Stimulated activated CD4-positive, alpha-beta T cell treated with anti-CD3 and anti-CD28 coated beads, Interleukin-1b, Interleukin-23, amount 100 ng/mL, for 4 hours (primary cell): ENCODE measurements at places on chromosomes 12 and 14.

DNA sequence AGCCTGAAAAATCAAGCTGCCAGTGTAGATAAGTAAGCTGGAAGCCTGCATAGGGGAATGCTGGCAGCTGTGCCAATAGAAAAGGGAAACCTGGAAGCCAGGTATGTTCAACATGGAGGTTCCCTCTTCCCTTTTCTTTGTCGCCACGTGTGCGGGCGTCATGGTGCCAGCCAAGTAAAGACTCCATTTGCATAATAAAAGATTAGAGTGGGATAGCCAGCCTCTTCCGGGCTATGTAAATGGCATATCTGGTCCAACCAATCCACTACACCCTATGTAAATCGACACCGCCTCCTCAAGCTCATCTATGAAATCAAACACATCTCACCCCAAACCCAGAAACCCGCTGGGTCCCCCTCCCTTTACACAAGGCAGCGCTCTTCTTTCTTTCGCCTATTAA is 5.6 kb upstream of the ADGRD1 start:
- DNase-seq = no peak

DNA sequence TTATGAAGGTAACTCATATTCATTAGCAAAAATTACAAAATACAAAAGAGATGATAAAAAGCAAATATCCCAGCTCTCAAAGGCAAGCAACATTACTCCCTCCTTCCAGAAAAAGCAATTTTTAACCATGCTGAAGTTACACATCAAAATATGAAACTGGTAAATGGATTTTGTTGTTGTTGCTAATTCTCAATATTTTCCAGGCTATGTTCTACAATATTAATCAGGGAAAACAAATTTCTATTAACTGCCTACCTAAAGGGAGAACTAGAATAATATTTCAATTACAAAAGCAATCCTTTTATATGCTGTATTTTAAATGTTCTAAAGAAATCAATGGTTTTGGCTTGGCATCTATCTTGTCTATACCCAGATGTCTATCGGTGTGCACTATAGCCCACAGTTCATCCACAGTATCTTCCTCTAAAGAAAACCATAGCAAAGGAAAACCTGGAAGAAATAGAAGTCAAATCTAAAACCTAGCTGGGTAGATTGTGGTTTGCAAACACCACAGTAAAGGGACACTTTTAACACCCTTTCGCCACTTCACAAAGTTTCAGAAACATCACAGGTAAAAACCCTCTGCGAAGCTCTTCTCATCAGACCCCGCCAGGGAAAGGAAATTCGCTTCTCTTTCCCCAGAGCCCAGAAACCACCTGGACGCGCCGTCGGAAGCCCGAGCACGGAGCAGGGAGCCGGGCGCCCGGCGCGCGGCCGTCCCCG is 32.0 kb downstream of the TC2N start:
- no peak for DNase-seq

- DNase-seq = no peak
These were observed 938 bp upstream of the SLC25A29 start for GRCh38 chr14:100306998-100307765.

- DNase-seq = no peak
These were observed 5.6 kb downstream of the FBXO33 start for GRCh38 chr14:39426605-39427004.

GRCh38 chr14:55721353-55721752 is 141.3 kb downstream of the KTN1 start:
- DNase-seq = no peak

GRCh38 chr14:88831284-88831683 is 6.8 kb downstream of the TTC8 start:
- DNase-seq = no peak

- DNase-seq = no peak
These were observed 113.9 kb upstream of the DYRK2 start for GRCh38 chr12:67534681-67535080.

DNA sequence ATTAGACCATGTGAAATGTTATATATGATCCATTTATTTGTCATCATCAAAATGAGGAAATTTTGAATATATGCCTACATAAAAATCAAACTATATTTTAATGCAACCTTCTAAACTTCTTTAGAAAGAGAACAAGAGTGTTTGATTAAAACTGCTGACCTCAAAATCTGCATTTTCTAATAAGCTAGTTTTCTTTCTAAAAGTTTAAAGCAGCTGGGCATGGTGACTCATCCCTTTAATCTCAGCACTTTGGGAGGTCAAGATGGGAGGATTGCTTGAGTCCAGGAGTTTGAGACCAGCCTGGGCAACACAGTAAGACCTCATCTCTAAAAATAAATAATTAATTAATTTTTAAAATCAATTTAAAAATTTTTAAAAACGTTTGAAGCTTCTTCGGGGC is 36.2 kb downstream of the GNPTAB start:
- DNase-seq = no peak

- DNase-seq = no peak
These were observed 133.2 kb downstream of the ALX1 start for GRCh38 chr12:85413266-85413665.

- no peak for DNase-seq
These were observed 1187.3 kb upstream of the SEL1L start for GRCh38 chr14:82720946-82721345.

GRCh38 chr12:87822923-87823322 is 206.3 kb downstream of the C12orf50 start:
- no peak for DNase-seq

GRCh38 chr14:75295061-75295461 is 16.4 kb downstream of the FOS start:
- no peak for DNase-seq

GRCh38 chr12:133233993-133234564 is 1.6 kb downstream of the ANHX start:
- no peak for DNase-seq

DNA sequence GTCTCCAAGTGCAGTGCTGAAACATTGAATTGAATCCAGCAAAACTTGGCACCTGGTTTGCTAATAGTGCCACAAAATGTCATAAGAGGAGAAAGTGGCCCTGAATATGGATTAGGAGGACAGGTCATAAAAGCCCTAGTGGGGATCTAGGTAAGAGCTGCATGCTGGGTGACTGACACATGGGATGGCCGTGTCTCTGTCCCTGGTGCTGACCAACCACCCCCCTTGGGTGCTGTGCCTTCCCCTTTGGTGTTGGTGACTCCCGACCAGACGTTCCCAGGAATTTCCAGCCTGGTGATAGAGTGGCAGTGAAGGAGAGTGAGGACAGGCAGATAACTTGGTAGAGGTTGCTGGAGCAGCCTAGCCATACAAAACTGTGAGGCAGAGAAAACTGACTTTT is 142.8 kb downstream of the VRK1 start:
- DNase-seq = no peak

DNA sequence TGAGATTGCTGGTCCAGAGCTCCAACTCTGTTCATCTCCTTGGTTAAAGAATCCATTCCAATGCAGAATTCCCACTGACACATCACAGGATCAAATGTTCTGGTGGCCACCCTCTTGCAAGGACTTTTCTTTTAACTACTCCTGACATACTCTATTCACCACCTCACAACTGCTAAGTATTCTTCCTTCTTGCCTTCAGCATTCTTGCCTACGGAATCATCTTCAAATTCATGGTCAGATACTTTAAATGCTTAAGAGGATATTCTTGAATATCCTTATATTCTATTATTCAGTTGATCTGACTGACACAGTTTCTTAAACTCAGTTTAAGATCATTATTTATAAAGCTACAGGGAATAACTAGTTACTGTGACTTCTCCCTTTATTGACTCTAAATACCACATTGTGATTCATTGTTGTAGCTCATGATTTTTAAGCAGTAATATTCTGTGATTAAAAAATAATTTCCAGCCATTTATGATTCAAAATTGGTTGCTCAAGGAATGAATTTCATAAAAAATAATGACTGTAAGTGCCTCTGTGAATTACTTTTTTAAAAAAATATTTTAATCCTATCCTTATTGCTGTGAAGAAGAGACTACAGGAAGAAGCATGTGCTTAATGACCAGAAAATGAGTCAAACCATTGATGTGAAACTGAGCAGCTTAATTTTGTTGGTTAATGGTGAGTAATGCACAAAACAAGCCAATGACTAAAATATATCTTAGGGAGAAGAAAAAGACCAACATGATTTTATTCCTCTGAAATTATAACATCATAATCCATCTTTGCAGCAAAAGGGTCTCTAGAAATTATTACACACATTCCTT is 207.1 kb downstream of the PIK3C2G start:
- DNase-seq = no peak

DNA sequence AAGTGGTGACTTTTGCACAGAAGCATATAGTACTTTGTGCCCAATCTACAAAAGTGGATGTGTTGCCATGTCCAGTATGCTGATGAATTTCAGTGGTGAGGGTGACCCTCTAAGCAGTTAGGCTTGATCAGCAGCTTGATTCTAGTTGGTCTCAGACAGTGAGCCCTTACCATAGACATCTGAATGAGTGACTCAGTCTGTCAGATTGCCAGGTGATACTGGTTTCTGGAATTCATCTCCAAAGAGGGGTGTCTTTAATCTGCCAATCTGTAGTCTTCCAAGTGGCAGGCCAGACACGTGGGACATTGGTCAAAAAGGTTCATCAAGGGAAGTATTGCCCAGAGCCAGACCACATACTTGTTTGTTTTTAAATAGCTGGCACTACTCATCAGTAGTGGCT is 187.4 kb upstream of the SLC16A7 start:
- no peak for DNase-seq

DNA sequence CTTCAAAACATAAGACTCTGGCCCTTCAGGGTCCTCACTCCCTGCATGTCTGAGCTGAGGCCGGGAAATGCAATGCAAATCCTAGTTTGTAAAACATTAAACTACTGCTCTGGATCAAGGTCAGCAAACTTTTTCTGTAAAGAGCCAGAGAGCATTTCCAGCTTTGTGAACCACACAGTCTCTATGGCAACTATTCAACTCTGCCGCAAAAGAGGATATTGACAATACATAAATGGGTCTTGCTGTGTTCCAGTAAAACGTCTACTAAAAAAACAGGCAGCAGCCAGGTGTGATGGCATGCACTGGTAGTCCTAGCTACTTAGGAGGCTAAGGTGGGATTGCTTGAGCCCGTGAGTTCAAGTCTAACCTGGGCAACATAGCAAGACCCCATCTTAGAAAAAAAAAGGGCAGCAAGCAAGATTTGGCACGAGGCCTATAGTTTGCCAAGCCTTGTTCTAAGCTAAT is 22.3 kb downstream of the DDX24 start:
- no peak for DNase-seq

DNA sequence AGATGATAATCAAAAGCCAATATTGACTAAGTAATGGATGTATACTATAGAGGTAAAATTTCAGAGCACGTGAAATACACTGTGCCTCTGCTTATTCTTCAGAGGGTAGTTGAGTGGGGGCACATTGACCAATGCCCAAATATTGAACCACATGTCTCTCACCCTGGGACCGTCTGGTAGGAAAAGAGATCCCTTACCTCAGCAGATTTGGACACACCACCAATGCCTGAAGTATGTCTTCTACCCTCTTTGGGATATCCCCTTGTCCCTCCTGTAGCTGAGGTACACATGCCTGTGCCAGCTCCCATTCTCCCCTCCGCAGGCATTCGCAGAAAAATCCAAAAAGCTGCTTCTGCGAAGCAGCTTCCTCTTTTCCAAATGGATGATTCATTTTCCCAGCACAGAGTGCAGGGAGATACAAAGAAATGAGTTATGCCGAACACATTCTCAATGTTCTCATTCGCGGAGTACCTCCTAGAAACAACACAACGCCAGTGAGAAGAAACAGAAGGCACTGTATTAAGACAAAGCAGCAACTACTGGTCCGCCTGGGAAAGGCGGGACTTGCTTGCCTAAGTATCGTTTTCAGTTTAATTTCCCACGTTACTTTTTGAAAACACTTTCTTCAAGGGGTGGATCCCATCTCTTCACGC is 691 bp downstream of the ZFYVE26 start:
- no peak for DNase-seq

DNA sequence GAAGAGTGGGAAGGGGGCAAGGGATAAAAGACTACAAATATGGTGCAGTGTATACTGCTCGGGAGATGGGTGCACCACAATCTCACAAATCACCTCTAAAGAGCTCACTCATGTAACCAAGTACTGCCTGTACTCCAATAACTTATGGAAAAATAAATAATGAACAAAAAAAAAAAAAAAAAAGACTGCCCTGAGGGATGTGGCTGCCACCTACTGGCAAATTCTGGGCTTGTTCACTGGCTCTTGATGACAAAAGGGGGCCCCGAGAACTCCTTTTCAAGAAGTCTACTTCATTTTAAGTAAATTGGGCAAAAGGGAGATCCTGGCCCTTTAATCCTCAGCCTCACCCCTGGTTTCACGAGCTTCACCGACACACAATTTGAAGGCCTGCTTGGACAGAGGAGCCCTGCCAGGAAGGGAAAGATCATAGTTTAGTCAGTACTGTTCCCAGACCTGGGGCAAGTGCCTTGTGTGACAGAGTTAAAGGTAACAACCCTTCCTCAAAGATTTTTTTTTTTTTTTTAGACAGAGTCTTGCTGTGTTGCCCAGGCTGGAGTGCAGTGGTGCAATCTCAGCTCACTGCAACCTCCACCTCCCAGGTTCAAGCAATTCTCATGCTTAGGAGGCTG is 26.1 kb upstream of the STAC3 start:
- no peak for DNase-seq

- no peak for DNase-seq
These were observed 822.3 kb downstream of the LRFN5 start for GRCh38 chr14:42428996-42429395.
